ENCODE measurements at places on chromosomes 12 and 14. TPM values are rescaled to one million over a fixed set of nuclear protein-coding genes. Genes with fewer than 3 reads are reported as not detected.
A peak's percentile ranks its signal among the peaks of the same experiment; 100 is the strongest.

The CEBPE gene
- not detected for total RNA-seq

The AHNAK2 gene
- total RNA-seq = 16.6 TPM

DNA sequence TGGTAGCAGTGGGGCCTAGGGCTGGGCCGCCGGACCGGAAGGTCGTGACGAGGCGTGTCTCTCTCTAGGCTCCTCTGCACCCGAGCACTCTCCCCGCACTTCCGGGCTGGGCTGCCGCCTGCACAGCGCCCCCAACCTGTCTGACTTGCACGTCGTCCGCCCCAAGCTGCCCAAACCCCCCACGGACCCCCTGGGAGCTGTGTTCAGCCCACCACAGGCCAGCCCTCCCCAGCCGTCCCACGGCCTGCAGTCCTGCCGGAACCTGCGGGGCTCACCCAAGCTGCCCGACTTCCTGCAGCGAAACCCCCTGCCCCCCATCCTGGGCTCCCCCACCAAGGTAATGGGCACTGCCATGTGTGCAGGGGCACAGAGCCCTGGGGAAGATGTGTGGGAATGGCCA is 13.3 kb upstream of the PUS1 start:
- no peak for DNase-seq

- DNase-seq = no peak
Measured at GRCh38 chr12:57109207-57110103, 1.7 kb downstream of the STAT6 start.

DNA sequence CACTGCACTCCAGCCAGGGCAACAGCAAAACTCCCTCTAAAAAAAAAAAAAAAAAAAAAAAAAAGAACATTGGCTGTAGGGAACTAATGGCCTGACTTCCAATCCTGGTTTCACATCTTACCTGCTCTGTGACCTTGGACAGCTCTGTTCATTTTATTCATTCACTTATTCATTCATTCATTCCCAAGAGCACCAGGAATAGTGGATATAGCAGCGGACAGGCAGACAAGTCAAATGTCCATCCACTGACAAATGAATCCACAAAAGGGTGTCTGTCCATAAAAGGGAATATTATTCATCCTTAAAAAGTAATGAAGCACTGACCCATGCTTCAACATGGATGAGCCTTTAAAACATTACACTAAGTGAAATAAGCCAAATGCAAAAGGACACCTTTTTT is 27.6 kb upstream of the C12orf76 start:
- no peak for DNase-seq

- peak; percentile 1 for DNase-seq
Measured at GRCh38 chr12:5318874-5319273, 113.0 kb upstream of the NTF3 start.

- DNase-seq = no peak
Measured at GRCh38 chr14:92560106-92560865, 46.7 kb downstream of the RIN3 start.

DNA sequence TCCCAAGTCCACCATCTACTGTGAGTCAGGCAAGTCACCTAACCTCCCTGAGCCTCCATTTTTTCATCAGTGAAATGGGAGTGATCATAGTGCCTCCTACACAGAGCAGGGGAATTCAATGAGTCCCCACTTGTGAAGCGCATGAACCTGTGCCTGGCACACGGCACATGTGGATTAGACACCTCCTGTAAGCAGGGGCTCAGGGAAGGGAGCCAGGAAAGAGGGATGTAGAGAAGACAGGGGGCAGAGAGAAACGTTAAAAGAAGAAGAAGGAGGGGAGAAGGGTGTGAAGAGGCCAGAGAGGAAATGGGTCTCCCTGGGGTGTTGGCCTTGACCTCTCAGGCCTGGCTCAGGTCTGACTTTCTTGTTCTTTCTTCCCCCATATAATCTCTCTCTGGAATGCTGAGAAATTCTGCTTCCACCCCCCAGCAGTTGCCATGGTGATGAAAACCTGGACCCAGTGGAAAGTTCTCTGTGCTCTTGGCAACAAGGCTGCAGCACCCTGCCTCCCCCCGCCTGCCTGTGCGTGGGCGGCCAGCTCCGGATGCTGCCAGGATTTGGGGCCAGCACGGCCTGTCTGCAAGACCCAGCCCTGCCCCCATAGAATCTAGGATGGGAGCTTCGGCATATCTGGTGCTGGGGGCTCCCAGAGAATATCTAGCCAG is 94.5 kb downstream of the CALM1 start:
- DNase-seq = no peak

Measured in epithelial cell of proximal tubule (primary cell).